HuH-7.5 (cell line): ENCODE measurements at places on chromosomes 16 and 17.

- no peak for DNase-seq
These were observed 28.4 kb upstream of the STH start for GRCh38 chr17:45970659-45971058.

- DNase-seq = no peak
These were observed 131.3 kb downstream of the KCNJ18 start for GRCh38 chr17:21823643-21824042.

- DNase-seq = no peak
These were observed 124.2 kb upstream of the SMURF2 start for GRCh38 chr17:64786337-64786736.

GRCh38 chr16:55613613-55614335 is 42.0 kb upstream of the SLC6A2 start:
- DNase-seq = no peak

GRCh38 chr17:2435181-2435741 is 34.4 kb upstream of the MNT start:
- no peak for DNase-seq

GRCh38 chr17:67496286-67496685 is 119.2 kb downstream of the PITPNC1 start:
- no peak for DNase-seq

DNA sequence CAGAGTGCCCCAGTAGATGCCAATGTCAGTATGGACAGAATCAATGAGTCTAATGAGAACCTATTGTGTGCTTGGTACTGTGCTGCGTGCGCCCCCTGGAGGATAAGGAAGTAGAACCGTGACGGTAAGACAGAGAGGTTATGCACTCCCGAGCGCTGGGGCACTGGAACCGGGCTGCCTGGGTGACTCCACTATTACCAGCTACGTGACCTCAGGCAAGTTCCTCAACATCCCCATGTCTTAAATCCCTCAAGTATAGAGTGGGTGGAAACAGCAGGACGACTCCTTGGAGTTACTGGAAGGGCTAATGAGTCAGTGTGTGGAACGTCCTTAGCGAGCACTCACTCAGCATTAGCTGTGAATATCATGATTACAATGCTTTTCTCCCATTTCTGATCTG is 16.2 kb downstream of the CHST4 start:
- DNase-seq = peak; percentile 36

DNA sequence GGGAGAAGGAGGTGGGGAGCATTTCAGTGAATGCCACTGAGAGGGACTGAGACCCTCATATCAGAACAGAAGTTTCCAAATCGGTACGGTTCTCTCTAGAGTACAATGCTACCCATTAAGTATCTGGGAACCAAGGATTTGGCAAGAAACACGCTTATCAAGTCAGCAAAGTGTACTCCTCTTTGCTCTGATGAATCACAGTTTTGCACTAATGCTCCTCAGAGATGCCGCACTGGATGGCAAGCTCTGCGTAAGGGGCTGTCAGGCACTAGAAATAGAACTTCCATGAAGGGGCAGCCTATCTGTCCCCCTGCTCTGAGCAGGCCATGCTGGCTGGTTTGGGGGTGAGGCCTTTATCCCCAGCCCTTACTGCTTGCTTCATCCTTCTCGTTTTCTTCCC is 4.8 kb upstream of the ABCC12 start:
- no peak for DNase-seq

- DNase-seq = no peak
These were observed 120.9 kb downstream of the MRM1 start for GRCh38 chr17:36722121-36722902.

GRCh38 chr16:50941681-50942080 is 199.8 kb downstream of the CYLD start:
- no peak for DNase-seq

GRCh38 chr17:10777890-10778289 is 26.0 kb downstream of the TMEM238L start:
- DNase-seq = no peak

- DNase-seq = no peak
These were observed 116.3 kb downstream of the TANC2 start for GRCh38 chr17:63082273-63082861.

DNA sequence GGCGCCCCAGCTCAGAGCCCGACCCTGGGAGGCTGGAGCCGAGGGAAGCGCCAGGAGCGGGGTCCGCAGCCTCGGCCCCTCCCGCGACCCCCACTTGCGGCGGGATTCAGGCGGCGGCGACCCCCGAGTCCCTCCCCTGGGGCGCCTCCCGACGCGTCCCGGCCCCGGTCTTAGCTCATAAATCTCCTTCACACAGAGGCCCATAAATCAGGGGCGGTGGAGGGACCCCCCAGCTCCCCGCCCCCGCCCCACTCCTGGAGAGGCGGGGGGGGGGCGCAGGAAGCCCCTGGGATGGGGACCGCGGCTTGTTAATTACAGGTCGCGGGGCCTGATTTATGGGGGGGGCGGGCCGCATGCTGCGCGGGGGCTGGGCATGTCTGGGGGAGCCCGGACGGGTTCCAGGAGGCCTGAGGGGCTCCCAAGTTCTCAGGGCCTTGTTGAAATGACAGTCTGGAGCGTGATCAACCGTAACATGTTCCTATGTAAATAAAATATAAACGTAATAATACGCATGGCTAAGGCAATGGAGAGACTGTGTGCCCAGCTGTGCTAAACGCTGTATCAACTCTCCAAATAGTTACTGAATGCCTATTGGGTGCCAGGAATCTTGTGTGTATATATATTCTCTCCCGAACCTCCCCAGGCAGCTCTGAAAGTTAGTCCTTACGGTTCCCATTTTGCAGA is 10.0 kb upstream of the BHLHA9 start:
- no peak for DNase-seq

DNA sequence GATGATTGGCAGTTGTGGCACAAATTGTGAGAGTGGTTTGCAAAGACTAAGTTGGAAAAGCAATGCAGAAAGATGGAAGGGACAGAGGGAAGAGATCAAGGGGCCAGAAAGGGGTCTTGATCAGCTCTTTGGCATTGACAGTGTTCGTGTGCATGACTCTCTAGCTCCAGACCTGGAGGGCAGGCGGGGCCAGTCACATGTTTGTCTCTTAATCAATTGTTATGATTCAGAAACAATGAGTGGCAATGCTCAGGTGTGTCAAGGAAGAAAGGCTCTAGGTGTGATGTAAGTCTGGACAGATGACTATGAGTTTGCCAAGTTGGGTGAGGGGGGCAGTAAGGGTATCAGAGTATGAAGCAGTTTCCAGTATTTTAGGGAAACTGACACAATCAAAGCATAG is 32.1 kb downstream of the WSB1 start:
- DNase-seq = no peak

DNA sequence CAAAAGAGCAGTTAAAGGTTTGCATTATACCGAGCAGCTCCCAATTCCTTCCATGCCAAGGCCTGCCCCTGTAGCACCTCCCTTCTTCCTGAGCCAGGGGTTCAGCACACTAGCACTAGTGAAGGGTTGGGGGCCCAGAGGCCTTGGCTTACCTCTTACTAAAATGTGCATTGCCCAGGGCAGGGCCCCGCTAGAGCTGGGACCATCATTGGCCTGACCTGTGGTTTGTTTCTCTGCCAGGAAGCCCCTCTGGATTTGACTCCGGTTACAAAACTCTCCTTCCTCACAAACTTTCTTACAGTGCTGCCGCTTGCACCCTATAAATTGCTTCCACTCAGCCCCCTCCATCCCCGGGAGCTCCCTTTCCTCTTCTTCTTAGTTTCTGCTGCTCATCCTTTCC is 33.8 kb downstream of the MPRIP start:
- DNase-seq = no peak

DNA sequence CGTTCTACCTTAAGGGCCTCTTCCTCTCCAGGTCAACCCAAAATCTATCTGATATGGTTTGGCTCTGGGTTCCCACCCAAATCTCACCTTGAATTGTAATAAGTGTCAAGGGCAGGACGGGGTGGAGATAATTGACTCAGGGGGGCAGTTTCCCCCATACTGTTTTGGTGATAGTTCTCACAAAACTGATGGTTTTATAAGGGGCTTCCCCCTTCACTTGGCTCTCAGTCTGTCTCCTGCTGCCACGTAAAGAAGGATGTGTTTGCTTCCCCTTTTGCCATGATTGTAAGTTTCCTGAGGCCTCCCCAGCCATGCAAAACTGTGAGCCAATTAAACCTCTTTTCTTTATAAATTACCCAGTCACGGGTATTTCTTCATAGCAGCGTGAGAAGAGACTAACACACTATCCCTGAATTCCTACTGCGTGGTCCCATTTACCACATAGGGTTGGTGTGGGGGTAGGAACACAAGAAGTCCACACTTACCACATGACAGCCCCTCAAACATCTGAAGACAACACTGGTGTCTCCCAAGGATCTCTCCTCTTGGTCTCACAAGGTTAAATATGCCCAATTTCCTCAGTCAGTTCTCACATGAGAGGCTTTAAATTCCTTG is 8.2 kb downstream of the COTL1 start:
- DNase-seq = no peak

DNA sequence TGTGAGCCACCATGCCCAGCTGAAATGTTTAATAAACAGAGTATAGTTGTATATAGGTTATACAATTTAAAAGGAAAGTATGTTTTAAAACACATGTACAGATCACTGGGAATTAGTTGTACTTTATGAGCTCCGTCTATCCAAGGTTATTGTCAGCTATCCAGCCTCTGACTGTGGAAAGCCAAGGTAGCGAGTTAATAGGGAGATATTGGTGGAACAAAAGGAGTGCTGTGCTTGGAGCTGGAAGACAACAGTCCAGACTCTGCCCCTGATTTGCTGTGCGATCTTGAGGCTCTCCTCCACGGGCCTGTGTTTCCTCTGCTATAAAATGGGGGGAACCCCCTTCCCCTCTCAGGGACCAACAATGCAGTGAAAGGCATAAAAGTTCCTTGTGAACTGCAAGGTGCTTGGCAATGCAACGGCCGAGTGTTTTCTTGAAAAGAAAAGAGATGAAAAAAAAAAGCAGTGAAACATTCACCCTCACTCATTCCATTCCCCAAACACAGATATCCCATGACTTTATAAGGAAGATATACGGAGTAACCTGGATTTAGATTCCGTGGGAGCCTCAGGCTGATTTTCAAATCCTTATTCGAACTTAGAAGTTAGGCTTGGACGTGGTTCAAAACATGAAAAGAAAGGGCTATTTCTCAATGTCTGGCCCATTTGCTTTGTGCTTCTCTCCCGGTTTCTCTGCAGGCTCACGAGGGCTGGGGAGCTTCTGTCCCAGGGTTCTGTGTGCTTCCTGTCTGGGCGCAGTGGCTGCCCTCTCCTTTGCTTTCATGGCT is 34.1 kb downstream of the CUEDC1 start:
- DNase-seq = no peak

GRCh38 chr16:12482455-12483220 is 321.0 kb downstream of the CPPED1 start:
- DNase-seq = no peak

GRCh38 chr17:49381033-49381432 is 19.0 kb upstream of the ZNF652 start:
- DNase-seq = no peak

- DNase-seq = peak; percentile 27
These were observed 553.2 kb downstream of the MAF start for GRCh38 chr16:79047337-79047736.

DNA sequence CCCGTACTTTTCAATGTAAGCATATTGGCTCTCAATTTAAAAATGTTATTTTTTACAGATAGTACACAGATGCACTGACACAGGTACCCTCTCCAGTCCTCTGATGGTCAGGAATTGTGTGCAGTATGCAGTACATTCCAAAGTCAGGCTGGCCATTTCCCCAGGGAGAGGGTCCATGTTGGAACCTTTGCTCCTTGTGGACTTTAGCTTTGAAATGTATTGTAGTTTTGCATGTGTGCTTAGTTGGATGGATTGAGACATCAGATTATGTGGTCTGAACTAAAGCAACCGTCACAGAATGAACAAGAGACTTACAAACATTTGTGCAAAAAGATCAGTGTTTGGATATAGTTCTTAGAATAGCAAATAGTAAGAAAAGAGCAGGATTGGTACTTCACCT is 381.1 kb downstream of the WWOX start:
- DNase-seq = no peak

GRCh38 chr17:7927596-7927995 is 2.1 kb downstream of the KCNAB3 start:
- no peak for DNase-seq

GRCh38 chr16:20310421-20311395 is 16.6 kb downstream of the GP2 start:
- DNase-seq = no peak

DNA sequence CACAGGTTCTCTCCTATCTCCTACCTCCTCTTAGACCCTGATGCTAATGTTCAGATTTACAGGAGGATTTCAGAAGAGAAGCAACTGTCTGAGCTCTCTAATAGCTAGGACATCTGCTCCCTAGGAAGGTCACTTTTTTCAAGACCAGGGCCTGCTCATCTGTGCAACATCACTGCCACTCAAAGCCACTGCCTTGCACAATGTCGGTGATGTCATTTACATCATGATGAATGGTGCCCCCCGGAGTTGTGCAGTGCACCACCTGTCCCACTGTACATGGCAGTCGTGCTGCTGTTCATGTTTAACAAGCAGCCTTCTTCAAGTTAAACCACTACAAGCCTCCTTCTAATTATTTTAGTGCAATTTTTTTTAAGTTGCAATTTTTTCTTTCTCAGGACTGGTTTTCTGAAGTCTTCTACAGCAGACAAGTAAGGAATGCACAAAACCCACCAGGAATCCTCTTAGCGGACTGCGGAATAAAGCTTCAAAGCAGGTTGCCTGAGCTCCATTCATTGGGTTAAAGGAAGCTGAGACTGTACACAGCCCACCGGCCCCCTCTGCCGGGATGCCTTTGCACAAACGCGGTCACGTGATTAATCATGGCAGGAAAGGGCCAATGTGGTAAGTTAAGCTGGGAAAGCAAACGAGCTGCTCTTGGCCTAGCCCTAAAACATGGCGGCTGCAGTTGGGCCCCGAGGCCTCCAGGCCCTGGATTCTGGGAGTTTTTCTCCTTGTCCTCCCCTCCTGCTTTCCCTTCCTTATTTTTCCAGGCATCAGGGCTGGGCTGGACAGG is 74.1 kb downstream of the MYH11 start:
- DNase-seq = no peak

GRCh38 chr17:82789051-82789592 is 37.3 kb downstream of the TBCD start:
- no peak for DNase-seq

DNA sequence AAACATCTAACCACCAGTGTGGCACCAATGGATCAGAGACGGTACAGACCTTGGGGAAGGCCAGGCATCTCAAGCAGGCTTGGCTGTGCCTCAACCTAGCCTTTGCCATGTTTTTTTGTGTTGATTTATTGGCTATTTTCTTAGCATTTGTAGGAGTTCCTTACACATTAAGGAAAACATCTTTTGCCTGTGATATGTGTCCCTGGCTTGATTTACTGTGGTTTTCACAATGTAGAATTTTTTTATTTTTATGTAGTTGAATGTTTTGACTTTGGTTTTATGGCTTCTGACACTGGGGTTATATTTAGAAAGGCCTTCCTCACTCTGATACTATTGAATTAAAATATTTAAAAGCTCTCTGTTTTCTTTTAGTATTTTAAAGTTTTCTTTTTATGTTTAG is 132.6 kb downstream of the ZNF423 start:
- no peak for DNase-seq

DNA sequence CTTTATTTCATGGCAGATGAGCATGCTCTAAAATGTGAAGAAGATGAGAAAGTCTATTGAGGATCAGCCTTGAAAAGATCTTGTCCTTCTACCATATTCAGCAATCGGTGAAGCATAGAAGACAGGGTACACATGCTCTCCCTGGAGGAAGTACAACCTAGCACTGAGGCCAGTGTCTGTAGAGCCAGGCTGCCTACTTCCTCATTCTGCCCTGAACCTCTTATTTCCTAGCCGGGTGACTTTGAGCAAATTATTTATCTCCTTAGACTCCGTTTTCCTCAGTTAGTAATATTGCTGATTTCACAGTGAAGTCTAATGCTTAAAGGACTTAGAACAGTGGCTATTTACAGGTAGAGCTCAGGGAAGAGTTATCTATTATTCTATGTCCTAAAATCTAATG is 58.4 kb downstream of the TMEM100 start:
- DNase-seq = no peak
